Activated gamma-delta T cell treated with anti-CD3 and anti-CD28 coated beads, Interleukin-2, amount 50 U/mL, for 16 hours (primary cell): ENCODE measurements at places on chromosomes 16 and 17.
A peak's percentile ranks its signal among the peaks of the same experiment; 100 is the strongest.

DNA sequence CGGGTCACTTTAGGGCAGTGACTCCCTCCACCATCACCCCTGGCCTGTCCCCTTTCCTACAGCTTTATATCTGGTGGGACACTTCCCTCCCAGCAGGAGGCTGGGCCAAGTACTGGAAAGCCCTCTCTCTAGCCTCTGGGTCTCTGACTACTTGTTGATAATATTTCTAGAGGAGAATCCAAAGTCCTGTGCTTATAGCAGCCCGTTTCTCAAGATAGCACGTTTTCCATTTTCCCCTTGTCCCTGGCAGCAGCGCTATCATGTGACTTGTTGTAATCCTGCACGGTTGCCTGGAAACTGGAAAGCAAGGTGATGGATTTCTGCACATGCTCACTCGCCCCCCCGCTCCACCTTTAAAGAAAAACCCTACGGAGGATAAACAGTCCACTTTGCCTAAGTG lies 3.3 kb upstream of the AXIN2 start:
- DNase-seq = no peak

GRCh38 chr17:78117027-78117981 lies 11.3 kb downstream of the TMC6 start:
- no peak for DNase-seq

- no peak for DNase-seq
These were observed 80.8 kb downstream of the CNGB1 start for GRCh38 chr16:57889960-57890751.

GRCh38 chr16:88034770-88035169 lies 83.5 kb downstream of the BANP start:
- no peak for DNase-seq

GRCh38 chr17:5785338-5785737 lies 201.0 kb upstream of the NLRP1 start:
- no peak for DNase-seq

DNA sequence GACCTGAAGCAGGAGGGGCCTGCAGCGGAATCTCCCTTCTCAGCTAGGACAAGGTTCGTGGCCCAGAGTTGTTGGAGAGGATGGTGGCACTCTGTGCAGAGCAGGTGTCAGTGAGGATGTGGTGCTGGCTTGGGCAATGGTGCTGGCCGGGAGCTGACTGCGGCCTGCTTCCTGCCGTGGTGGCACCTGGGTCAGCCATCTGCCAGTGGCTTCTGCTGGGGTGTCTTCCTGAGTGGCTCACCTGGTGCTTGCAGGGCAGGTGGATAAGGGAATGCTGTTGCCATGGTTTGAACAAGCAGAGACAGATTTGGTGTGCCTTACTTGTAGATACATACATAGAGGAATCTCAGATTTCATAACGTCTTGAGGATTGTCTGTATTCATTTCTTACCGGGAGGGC lies 69.6 kb downstream of the SEC14L1 start:
- no peak for DNase-seq

GRCh38 chr16:47881574-47881973 lies 274.2 kb downstream of the ABCC12 start:
- DNase-seq = no peak

- no peak for DNase-seq
These were observed 21.6 kb upstream of the ZNF750 start for GRCh38 chr17:82861393-82861775.

- DNase-seq = no peak
These were observed 32.6 kb upstream of the ZNF469 start for GRCh38 chr16:88349903-88350900.

DNA sequence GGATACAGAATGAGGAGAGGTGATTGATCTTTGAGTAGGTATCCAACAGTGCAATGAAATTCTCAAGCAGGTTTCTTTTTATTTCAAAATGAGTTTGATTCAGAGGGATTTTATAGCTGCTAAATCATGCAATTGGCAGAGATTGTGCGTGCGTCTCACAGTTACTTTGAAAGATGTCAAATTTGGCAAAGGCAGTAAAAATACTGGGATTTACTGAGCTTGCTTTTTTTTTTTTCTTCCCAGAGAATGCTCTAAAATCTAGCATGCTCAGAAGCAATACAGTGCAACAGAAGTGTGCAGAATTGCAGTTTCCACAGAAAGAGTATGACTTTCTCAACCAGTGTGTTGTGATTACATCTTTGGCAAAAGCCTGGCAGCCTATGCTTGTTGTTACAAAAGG lies 410.7 kb upstream of the GOT2 start:
- no peak for DNase-seq

GRCh38 chr16:72159386-72159785 lies 12.6 kb downstream of the PMFBP1 start:
- no peak for DNase-seq

DNA sequence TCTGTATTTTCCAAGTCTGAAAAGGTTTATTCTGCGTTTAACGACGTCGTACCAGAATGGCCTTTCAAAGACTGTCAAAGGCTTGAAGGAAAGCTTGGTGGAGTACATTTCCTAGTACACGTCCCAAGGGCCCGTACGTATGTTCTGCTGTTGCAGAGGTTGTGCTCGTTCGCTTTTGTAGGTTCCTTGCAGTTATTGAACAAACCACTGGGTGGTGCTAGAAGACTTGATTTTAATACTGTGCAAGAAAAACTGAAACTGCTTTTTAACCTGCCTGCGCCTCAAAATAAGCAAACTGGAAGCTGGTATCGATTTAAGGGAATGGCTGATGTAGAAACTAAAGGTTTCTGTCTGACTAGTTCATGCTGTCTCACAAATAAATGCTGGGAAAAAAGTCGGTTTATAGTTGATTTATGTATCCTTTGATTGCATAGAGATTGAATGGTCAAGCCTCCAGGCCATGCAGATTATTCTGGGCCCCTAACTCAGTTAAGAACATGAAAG lies 54.6 kb downstream of the USP10 start:
- peak; percentile 46 for DNase-seq

DNA sequence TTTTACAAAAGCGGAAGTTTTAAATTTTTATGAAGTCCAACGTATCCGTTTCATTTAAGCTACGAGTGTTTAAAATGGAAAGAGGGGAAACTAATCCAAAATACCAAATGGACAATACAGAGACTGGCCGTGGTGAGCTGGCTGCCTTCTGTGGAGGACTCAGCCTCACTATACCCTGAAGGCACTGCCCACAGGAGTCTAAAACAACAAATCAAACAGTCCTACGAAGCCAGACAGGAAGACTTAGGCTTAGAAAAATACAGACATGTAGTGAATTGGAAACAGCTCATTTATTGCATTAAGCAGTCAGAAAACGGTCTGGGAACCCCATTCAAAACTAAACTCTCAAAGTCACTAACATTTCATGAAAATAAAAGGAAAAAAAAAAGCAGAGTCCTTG lies 75.1 kb downstream of the CYTH1 start:
- no peak for DNase-seq

- DNase-seq = no peak
These were observed 14.7 kb downstream of the CYBC1 start for GRCh38 chr17:82435601-82436583.

- DNase-seq = peak; percentile 28
These were observed 41.8 kb downstream of the RAB11FIP4 start for GRCh38 chr17:31433091-31433790.

GRCh38 chr16:80084163-80084562 lies 456.6 kb upstream of the DYNLRB2 start:
- no peak for DNase-seq
